ENCODE measurements at places on chromosomes 11 and 22. TPM values are rescaled to one million over a fixed set of nuclear protein-coding genes. Genes with fewer than 3 reads are reported as not detected.
A peak's percentile ranks its signal among the peaks of the same experiment; 100 is the strongest.

DNA sequence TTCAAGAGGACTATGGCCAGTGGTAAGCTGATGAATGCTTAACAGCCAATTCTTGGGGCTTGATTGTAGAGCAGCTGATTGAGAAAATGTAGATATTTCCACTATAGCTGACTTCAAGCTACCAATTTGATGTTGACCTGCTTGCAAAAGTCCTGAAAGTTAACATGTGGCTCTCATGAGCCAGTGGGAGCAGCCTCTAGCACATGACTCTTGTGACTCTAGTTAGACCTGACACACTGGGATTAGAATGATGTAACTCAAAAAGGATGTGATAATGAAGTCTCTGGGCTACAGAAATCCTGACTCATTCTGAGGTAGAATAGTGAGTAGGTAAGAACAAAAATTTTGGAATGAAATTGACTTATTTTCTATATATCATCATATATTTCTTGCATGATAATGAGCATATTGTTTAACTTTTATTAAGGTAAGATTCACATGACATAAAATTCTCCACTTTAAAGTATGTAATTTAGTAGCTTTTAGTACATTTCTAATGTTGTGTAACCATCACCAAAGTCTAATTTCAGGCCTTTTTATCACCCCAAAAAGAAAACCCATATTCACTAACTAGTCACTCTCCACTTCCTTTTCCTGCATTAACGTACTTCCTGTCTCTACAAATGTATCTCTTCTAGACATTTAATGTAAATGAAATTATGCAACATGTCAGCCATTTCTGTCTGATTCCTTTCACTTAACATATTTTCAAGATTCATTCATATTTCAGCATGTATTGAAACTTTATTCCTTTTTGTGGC, 16.1 kb upstream of the OR52H1 start:
- no peak for DNase-seq

- DNase-seq = no peak
Observed at GRCh38 chr11:96207459-96208449, 135.2 kb downstream of the MAML2 start.

Gene KRTAP5-2
- not detected for total RNA-seq

DNA sequence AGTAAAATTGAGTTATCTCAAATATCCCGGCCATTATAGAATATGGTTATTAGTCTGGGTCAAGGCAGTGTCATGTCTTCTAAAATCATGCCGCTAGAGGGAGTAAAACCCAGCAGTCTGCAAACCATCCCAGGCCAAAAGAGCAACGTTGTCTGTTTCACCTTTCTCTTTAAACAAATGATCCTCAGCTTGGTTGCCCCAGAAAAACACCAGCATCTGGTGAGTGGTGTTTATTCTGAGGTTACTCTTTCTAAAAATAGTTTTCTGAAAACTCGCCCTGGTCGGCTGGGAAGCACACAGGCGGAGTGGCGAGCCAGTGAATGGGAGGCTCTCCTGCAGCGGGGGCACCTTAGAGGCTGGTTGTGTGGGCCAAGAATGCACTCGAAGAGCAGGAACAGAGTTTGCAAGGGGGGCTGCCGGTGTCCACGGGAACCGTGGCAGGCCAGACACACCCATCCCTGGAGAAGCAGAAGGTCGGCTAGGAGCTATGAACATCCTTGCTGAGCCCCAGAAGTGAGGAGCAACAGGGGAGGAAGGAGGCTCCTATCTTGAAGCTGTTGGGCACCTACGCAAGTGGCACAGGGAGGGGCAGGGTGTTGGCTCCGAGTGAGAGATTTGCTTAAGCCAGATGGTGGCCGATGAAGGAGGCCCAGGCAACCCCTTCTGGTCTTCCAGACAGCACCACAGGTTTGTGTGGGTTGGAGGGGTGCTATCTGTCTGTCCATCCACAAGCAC, 297.1 kb downstream of the ETS1 start:
- peak; percentile 34 for DNase-seq

- DNase-seq = no peak
Observed at GRCh38 chr11:121244884-121245283, 47.7 kb upstream of the SC5D start.
